ENCODE measurements at places on chromosomes 2 and 18.

- no peak for DNase-seq
Observed at GRCh38 chr2:65722028-65722778, 289.8 kb upstream of the SPRED2 start.

DNA sequence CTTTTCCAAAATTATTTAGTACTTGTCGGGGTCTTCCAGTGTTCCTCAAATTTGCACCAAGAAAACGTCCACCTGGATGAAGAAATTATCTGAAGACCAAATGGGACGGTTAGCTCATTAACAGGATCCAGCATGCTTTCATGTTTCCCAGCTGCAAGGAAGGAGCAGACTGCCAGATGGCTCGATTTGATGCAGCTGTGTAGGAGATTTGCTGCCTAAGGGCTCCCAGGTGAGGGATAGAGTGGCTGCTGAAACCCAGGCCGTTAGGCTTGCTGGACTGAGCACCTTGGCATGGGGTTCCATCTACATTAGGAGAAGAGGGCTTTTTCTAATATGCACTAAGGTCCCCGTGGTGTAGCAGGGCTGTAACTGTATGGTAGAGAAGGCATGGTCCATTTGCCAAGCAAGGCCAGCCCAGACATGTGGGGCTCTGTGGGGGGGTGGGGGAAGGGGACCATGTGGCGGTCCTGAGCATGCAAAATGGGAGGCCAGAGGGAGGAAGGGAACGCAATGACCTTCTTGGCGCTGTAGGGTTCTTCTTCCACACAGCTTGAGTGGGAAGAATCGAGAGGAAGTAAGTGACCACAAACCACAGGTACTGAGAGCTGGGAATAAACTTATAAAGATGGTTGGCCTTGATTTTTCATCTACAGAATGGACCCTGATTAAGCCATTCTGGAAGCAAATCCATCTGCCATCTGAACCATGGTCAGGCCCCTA, 144.0 kb downstream of the TMEM163 start:
- no peak for DNase-seq

DNA sequence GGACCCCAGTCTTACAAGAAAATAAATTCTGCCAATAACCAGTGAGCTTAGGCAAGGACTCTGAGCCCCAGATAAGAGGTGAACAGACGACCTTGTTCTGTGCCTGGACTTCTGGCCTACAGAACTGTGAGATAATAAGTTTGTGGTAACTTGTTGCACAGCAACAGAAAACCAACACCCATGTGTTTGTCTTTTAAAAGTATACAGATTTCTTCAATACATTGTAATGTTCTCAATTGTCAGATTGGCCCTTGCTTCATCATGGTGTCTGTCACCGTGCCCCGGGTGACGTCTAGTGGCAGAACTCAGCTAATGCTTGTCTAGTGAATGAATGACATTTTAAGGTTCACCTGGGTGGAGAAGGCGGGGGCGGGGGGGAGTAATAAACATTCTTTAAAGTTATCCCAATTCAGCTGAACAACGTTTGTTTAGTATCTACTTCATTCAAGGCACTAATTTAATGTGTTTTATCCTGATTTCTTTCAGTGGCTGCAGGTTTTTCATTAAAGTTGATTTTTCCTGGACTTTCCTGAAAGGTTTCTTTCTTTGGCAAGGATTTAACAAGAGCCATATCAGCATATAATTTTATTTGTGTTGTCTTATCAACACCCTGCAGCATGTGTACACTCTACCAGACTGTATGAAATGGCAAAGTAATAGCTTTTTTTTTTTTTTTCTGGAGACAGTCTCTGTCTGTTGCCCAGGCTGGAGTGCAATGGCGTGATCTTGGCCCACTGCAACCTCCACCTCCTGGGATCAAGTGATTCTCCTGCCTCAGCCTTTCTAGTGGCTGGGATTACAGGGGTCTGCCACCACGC, 123.8 kb upstream of the DLX2 start:
- no peak for DNase-seq

DNA sequence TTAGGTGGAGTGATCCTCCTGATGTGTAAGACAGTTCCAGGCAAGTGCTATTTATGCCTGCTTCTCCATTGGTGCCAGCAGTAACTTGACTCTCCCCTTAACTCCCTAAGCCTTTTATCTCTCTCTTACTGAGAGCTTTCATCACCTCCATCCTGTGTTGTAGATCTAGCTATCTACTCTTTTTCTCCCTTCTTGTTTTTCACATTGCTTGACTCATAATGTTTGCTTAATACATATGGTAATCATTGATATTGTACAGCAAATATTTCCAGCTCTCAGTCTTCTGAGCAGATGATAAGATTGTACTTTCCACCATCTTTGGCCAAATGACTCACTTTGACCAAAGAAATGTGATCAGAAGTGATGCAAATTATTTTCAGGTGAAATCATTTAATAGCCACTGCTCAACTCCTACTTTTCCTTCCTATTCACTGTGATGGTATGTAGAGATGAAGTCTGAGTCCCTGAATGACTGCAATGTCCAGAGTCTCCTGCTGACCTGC, 165.0 kb downstream of the PLCL1 start:
- no peak for DNase-seq

GRCh38 chr2:219184121-219184520, 6.0 kb downstream of the RETREG2 start:
- DNase-seq = no peak

GRCh38 chr2:143776526-143777297, 647.5 kb downstream of the ARHGAP15 start:
- no peak for DNase-seq

DNA sequence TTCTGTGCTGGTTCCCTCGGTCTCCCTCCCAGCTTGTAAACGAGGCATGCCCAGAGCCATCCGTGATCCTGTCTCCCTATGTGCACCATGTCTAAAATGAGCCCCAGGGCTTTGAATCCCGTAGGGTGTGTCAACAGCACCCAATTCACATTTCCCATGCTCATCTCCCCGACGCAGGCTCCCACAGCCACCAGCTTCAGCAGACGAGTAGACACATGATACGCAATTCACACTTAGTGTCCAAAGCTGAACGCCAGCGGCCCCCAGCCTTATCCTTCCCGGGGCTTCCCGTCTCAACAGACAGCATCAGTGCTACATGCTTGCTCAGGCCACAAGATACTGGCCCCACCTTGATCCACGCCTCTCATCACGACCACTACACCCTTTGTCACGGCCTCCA, 88.1 kb downstream of the EIPR1 start:
- DNase-seq = no peak

DNA sequence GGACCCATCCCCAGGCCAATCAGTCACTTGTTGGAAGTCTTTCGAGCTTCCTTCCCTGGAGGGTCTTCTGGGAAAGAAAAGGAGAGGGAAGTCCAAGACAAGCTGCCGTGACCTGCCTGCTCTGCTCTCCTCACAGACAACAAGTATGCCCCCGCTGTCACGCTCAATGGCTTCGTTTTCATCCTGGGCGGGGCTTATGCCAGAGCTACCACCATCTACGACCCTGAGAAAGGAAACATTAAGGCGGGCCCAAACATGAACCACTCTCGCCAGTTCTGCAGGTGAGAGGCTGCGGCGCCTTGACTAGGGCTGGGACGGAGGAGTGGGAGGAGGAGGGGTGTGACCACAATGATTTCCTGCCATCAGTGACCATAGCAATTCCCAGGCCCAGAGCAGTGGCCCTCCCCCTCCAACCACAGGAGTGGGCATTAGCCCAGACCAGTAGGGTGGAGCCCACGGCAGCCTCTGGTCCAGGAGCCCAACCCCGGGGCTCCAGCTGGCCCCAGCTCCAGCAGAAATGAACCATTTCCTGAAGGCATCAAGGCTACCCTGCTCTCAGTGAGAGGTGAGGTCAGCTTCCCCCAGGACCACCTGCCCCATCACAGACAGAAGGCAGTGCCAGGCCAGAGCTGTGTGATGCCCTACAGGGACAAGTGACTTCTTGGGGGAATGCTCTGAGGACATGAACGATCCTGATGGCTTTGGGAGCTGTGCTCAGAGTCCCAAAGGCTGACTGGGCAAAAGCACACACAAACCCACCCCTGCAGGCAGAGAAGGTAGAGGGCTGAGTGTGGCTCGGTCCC, 223.1 kb downstream of the ATAD2B start:
- no peak for DNase-seq

DNA sequence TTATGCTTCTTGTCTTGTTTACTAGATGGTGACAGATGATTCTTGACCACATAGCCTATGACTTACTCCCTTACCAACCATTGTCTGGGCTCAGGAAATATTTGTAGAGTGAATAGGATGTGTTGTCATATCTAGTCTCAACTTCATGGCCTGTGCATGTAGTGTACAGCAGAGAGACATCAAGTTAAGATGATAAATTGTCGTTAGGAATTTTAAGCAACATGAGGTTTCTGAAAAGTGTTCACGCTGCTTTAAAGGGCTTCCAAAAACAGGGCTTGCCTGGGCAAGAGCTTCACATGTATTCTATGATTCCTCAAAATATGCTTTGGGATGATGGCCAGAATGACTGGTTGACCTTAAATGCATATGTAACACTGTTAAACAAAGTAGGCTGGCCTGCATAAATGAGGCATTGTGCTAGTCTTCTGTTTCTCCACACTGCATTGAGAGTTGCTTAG, 424.0 kb downstream of the RND3 start:
- DNase-seq = no peak
